ENCODE measurements at places on chromosomes 1 and 21. TPM values are rescaled to one million over a fixed set of nuclear protein-coding genes. Genes with fewer than 3 reads are reported as not detected.

- DNase-seq: no peak
These were observed 50.6 kb downstream of the L1TD1 start for GRCh38 chr1:62245201-62245600.

DNA sequence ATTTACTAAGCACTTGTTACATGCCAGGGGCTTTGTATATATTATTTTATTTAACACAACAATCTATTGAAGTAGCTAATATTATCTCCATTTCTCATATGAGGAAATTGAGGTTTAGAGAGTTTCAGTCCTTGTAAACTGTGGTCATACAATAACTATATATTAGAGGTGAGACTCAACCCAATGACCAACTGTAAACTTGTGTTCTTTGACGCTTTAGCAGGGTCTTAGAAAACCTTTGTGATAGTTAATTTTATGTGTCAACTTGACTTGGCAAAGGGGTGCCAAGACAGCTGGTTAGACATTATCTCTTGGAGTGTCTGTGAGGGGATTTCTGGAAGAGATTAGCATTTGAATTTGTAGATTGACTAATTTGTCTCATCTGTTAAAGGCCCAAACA is 252.4 kb upstream of the B3GALT2 start:
- DNase-seq: no peak

The STUM gene
- total RNA-seq: not detected

DNA sequence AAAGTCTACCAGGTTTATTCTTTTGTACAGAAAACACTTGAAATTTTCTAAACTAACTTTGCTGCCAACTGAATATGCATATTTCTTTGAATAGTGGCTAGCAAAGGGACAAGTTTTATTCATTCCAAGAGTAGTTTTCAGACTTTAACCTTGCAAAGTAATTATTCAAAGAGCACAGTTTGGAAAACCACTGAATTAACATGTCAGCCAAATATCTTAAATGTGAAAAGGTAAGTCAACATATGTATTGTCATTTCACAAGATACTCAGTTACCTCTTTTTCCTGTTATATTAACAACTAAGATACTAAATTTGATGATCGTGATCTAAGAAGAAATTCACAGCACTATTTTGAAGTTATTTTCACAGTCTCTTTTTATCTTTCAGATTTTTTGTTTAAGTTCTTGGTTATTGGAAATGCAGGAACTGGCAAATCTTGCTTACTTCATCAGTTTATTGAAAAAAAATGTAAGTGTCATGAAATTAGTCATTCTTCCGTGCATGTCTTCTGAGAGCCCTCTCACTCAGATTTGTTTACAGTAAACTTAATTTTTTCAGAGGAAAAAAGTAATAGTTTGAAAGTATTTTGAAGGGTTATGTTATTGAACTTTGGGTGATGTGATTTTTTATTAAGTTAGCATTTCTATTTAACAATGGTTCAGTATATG is 15.3 kb downstream of the RAB4A start:
- DNase-seq: no peak

GRCh38 chr1:182376936-182377574 is 14.5 kb downstream of the GLUL start:
- DNase-seq: no peak

DNA sequence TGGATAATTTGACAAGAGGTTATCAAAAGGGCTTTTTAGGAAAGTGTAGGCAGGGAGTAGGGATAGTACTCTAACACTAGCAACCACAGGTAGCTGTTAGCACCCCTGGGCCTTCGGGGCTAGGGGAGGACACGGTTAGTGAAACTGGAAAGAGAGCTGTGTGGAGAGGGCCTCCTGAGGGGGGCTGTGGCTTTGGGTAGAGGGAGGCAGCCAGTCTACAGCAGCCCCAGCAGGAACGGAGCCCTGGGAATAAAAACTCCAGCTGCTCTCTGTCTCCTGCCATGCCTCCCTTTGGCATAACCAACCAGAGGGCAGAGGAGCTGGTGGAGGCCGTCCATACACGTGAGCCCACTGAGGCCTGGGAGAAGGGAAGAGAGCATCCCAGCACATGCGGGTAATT is 223.2 kb downstream of the FOXD2 start:
- no peak for DNase-seq

DNA sequence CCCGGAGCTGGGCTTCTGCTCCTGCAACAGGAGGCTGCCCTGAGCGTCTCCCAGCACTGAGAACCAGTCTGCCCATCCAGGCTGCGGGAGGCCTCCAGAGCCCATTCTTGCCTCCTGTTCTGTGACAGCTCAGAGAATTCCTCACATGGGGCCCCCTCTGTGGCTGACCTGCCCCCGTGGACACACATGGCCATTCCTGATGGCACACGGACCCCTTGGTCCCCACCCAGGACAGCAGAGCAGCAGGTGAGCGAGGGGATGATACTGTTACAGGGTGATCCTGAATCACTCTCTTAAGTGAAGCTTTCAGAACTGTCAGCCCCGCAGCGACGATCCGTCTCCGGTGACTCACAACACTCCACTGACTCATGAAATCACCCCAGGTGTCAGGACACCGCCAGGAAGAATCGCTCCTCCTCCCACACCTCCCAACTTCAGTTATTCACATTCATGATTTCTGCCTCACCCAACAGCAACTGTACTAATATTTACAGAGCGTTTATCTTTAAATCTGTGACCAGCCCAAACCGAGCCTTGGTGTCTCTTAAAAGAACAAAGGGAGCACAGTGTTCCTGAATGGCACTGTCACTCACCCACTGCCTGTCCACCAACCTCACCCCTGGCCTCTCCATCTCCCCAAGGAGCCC is 22.5 kb downstream of the CHD5 start:
- no peak for DNase-seq

The MAP3K7CL gene
- total RNA-seq: 50.6 TPM

GRCh38 chr1:204152310-204153044 is 633 bp upstream of the ETNK2 start:
- no peak for DNase-seq

The HMGB4 gene
- not detected for total RNA-seq

The OR2L5 gene
- not detected for total RNA-seq

DNA sequence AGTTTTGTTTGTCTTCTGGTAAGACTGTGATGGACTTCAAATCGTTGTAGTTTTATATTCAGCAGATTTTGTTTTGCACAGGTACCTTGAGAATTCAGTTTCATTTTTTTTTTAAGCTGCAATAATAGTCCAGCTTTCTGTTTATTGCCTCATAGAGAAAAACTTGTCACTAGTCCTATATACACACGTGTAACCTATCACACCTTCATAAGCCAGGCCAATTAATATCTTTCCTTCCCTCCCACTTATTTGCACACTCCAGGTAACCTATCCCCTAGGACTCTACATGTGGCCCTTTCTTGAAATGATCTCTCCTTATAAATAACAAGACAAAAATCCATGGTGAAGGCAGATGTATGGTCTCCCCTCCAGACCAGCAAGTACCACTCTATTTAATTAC is 62.4 kb downstream of the SLC22A15 start:
- DNase-seq: no peak

DNA sequence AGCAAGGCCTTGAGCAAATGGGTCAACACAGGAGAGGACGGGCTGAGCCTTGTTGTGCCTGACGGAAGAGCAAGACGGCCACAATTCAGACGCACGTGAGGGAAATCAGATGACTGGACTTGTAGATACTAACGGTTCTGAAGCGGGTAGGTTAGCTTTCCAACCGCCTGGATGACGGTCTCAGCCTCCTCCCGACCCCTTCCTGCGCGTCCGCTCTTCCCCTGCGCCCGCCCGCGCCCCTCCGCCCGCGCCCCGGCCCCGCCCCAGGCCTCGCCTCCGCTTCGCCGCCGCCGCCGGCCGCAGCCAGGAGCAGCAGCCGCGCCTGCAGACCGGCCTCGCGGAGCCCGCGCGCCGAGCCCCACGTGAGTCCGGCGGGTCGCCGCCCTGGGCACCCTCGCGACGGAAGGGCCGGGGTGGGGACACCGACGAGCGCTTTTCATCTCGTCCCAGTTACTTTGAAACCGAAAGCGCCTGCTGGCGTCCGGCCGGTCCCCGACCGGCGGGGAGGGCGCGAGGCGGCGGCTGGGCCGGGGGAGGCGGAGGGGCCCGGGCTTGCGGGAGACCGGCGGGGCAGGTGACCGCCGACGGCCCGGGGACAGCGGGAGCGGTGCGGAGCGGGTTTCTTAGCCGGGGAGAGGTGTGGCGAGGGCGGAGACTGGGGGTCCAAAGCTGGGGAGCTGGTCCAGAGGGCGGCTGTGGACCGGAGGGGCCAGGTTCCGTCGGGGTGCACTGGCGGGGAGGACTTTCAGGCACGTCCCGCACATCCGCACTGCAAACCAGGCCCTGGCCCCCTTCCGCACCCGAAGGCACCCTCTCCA is at the start of gene TRAF5:
TSS of gene TRAF5 (plus strand) at position 306 of the 818 bp plus-strand sequence. CDS start 26,407 bp downstream, outside the sequence.
- DNase-seq: peak; percentile 58

DNA sequence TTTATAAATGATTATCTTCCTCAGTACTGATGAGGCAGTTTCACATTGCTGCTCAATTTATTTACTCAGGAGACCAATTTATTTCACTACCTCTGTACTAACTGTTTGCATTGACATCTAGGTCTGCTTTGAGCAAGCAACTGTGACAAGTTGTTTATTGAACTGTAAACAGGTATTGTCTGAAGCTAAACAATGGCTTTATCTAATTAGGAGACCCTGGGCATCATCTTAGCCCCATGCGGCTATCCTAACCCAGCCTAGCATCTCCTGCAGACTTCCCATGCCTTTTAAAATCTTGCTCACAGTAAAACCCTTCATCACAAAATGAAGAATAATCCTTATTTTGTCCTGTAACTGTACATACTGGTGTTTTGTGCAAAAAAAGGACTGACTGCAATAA is 348.2 kb downstream of the RWDD3 start:
- DNase-seq: no peak

- no peak for DNase-seq
These were observed 22.6 kb upstream of the TNFRSF1B start for GRCh38 chr1:12144236-12144635.

DNA sequence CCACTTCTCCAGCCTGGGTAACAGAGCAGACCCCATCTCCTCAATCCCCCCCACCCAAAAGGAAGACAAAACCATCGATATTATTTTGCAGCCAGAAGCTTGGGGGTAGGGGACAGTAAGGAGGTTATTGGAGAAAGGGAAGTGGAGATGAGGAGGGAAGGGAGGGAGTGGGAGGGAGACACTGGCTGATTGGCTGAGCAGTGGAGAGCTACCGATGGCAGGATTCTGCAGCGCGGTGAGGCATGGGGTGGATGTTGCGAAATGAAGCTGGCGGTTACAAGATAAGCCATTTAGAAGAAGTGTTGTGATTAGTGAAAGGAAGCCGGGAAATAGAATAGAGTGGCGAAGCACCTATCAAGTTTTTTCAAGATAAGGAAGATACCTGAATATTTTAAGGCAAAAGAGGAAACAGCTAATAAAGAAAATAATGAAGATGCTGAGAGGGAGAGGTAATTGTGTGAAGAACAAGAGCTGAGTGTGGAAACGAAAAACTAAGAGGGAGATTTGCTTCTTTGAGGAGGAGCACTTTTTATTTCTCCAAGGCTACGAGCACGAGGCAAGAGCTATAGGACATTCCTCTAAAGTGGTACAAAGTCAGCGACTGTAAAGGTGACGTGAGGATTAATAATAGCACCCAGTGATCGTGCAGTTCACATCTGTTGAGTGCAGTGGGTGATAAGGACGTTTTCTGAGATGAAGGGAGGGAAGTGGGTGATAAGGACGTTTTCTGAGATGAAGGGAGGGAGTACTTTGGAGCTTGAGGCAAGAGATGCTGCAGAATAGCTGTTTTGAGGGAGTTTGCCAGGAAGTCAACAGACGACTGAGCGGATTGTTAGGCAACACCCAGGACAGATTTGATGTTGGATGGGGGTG is 103.2 kb upstream of the KIF26B start:
- peak; percentile 41 for DNase-seq

DNA sequence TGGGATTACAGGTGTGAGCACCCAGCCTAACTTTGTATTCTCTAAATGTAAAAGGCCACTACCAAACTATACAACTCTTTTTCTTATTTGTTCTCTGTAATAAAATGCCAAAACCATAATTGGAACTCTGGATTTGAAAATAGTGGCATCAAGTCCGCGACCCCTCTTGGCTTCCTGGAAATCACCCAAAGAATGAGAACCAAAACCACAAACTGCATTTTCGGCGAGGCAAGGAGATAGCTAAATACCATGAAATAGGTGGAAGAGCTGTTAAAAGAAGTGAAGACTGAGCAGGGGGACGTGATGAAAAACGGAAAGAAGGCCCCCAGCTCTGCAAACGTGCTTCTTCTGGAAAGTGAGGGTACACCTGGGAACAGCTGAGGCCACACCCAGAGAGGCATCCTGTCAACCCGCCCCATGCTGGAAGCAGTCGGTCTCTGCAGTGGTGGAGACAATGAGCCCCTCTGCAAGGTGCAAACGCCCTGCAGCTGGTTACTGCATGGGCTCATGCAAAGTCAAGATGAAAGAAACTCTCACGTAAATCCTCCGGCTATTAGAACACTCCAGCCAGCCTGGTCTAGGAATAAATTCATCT is 22.5 kb downstream of the VPS26C start:
- no peak for DNase-seq

The OR2L3 gene
- total RNA-seq: not detected

DNA sequence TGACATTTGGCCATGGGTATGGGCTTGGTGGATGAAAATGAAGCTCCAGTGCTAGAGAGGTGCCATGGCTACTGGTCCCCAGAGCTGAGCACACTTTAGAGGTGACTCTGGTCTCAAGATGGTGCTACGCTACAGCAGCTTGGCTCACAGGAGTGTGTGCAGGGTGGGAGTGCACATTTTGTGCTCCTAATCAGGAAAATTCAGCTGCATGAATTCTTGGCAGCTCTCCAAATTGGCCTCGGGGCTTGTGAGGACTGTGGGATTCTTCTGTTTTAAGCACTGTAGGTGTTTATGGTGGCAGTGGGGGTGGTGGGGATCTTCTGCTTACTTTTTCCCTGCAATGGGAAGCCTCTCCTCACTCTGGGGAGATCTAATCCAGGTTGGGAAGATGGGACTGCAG is 17.3 kb upstream of the TIPRL start:
- DNase-seq: no peak

DNA sequence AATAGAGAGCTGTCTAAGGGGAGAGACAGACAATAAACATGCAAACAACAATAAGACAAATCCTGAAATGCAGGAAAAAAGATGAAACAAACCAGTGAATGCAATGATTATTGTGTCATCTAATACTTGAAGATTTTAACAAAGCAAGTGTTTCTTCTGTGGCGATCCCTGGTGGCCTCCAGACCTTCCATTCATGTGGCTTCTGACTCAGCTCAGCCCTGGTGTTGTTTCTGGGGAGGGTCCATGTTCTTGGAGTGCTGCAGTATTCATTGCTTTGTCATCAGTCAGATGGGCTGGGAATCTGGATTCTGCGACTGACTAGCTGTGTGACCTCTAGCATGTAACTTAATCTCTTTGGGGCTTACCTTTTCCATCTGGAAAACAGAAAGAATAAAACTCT is 1.5 kb upstream of the C2CD4D start:
- DNase-seq: peak; percentile 42

GRCh38 chr1:161970633-161971032 is 53.0 kb downstream of the OLFML2B start:
- no peak for DNase-seq

Data from fibroblast of lung (primary cell).